ENCODE measurements at places on chromosomes 5 and 9. TPM values are rescaled to one million over a fixed set of nuclear protein-coding genes. Genes with fewer than 3 reads are reported as not detected.

PDZD2 gene
- total RNA-seq = 1.1 TPM

NR5A1 gene
- total RNA-seq = not detected

DNA sequence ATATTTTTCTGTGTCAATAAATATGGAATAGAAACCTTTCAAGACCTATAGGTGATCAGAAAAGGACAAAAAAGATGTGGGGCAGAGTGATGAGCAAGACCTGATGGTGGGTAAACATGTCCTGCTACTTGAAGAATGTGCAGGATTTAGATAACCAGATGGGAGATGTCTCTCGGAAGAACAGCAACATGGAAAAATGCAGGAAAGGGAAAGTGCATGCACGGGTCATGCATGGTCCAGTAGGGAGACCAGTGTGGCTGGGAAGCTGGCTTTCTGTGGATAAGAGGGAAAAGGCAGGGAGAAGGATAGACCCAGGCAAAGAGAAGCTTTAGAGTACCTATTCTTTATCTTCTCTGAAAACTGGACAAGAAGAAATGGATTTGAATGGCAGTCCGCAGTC is 7.1 kb upstream of the CAST start:
- DNase-seq = no peak

DNA sequence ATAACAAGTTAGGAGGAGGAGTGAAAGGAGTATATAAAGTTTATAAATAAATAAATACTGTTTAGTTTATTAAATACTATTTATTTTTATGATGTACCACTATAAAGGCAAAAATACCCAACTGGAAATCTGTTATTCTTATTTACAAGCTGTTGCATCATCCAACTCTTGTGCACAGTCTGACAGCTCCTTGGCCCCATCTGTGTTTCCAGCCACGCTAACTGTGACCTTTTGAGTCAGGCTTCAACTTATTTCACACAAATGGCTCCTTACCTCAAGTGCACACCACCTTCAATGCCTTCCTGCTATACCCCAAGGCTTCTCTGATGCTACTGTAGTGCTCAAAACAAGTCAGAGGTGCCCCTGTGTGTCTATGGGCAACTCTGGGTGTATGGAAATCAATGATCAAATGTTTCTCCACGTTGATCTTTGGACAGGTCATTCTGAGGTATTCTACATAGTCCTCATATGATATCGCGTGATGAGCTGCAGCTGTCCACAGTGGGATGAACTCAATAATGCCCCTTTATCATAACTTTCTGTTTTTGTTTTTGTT is 303.2 kb upstream of the GRAMD2B start:
- no peak for DNase-seq

- no peak for DNase-seq
Observed at GRCh38 chr9:84950879-84951811, 281.6 kb downstream of the NTRK2 start.

DNA sequence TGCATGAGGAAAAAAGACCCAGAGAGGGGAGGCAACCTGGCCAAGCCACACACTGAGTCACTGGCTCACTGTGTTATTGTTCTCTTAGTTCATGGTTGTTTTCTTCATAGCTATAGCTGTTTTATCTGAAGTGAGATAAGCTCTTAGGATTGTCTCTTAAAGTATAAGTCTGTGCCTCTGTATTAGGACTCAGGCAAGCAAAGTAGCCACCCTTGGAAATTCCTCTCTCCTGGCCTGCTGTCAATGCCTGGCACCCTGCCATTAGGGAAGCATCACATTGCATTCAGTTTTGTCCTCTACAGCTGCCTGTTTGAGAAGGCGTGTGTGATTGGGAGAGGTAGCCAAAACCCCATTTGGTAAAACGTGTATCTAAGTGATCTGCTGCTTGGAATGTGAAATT is 147.4 kb upstream of the GLRA1 start:
- no peak for DNase-seq

DNA sequence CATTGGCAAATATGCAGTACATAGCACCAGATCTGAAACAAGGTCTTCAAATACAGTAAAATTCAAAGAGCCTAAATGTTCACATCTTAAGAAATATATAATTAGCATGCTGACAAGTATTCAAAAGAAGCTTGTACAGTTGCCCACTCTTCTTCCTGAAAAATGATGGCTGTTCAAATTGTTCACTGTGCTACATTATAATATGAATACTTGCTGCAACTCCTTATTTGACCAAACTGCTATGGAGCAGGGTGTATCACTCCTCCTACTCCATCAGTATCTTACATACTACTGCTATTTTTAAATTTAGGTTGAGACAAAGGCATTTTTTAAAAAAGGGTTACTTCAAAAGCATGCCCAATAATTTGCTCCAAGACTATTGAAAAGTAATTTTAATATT is 39.3 kb downstream of the RNF145 start:
- DNase-seq = no peak

DNA sequence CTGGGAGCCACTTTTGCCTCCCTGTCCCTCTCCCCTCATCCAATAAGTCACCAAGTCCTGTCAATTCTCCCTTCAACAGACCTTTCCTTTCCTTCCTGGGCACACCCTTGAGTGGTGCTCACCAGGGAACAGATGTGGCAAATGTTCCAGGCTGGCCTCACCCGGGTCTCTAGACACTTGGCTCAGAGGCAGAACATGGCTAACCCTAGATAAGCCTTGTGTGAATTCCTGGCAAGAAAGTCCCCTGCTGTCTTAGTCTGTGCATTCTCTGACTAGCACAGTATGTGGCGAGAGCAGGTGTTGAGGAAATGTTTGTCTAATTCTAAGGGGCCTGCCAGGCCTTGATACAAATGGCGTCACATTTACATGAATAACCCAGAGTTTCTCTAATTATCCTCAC is 41.2 kb upstream of the PTGS1 start:
- DNase-seq = no peak

DNA sequence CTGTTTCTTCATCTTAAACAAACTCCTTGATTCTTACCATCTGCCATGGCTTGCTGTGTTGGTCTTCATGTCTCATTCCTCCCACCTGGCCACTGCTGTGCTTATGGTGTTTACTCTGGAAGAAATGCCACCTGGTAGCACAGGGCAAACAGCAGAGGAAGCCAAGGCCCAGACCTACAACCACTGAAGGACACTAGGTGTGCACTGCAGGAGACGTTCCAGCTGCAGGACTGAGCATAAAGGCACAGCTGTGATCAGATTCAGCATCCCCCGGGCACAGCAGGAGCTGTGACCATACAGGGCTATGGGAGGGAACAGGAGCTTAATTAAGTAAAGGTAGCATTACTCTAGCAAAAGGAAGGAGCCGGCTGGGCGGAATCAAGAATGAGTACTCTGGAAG is 12.6 kb upstream of the GNAQ start:
- no peak for DNase-seq

DNA sequence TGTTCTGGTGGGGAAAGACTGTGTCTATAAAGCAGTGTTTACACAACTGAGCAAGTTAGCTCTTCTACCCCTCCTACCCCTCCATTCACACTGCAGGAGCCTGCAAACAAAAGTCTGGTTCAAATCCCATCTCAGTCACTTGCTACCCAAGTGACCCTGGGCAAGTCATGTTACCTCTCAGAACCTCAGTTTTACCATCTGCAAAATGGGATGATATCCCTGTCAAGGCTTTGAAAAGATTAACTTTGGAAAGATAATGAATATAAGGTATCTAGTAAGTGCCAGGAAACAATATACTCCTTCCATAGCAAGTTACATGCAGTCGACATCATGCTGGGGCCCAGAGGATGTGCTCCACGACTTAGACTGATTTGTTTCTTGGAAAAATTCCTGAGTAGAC is 161.5 kb downstream of the SEC61B start:
- no peak for DNase-seq

GRCh38 chr9:133035669-133036068 is 4.9 kb downstream of the GTF3C5 start:
- no peak for DNase-seq

- DNase-seq = no peak
Observed at GRCh38 chr5:168756453-168757391, 177.6 kb upstream of the PANK3 start.

GRCh38 chr5:135027266-135027696 is 6.7 kb downstream of the PITX1 start:
- no peak for DNase-seq

GRCh38 chr9:137075275-137075775 is 2.0 kb upstream of the UAP1L1 start:
- no peak for DNase-seq

DNA sequence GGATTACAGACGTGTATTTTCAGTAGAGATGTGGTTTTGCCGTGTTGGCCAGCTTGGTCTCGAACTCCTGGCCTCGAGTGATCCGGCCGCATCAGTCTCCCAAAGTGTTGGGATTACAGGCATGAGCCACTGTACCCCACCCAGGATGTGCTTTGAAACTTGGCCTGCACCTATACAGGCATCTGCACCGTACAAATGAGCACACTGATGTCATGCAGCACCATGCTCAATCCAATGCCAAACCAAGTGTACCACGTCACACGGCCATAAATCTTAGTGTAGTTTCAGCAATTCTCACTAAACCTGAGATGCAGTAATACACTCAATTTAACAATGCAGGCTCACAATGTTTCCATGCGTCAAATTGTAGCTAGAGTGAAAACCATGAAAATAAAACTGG is 6.3 kb downstream of the NSUN2 start:
- no peak for DNase-seq

GRCh38 chr9:91421971-91422757 is 1.5 kb downstream of the NFIL3 start:
- no peak for DNase-seq

- DNase-seq = no peak
Observed at GRCh38 chr5:84239494-84239893, 145.2 kb downstream of the EDIL3 start.
